ENCODE measurements at places on chromosomes 2 and 18.

GRCh38 chr2:23788100-23788499 is 138.8 kb downstream of the ATAD2B start:
- peak; percentile 60 for DNase-seq

- no peak for DNase-seq
Measured at GRCh38 chr2:44957656-44958327, 16.3 kb downstream of the SIX3 start.

DNA sequence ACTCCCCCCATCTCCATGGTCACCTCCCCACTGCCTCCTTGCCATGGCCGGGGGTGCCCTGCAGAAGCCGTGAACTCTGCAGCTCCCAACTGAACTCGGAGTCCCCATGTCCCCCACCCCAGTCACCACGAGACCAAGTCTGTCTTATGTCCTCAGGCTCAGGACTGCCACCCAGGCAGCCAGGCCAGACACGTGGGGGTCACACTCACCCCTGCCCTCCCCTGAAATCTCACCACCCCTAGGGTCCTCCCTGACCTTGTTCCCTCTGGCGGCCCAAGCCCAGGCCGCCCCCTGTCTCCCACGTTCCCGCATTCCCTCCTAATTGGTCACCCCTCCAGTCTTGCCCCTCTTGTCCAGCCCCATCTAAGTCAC is 11.0 kb downstream of the AQP12A start:
- DNase-seq = no peak

GRCh38 chr2:88211003-88211808 is 41.1 kb downstream of the THNSL2 start:
- no peak for DNase-seq

DNA sequence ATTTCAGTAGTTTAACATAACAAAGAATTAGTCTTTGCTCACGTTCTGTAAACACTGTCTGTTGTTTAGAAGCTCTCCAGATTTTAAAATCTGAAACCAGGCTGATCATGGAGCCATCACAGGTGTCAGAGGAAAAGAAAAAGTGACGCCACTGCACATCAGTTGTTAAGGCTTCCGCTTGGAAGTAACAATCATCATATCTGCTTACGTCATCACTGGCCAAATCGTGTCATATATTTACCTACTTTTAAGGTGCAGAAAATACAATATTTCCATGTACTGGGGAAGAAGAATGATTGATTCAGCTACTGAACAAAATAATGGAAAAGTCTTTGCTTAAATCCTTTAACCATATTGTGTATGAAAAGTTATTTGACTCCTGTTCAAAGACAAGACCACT is 382.6 kb upstream of the MC4R start:
- DNase-seq = no peak

GRCh38 chr18:76252880-76253279 is 242.2 kb downstream of the ZNF516 start:
- no peak for DNase-seq

DNA sequence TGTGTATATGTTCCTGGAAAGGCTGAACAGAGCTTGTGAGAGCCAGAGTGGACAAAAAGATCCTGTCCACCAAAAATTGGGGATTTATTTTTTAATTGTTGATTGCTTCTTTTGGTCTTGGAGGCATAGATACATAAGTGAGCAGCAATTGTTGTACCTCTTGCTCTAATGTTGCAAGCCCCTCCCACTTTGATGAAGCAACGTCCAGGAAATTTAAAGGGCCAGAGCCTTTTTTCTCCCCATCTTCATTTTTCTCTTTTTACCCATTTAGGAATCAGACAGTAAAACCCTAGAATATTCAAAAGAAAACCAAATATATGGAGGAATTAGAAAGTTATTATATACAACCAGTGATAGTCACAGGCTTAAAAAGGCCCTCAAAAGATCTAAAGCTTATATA is 871.8 kb upstream of the NRXN1 start:
- peak; percentile 11 for DNase-seq

DNA sequence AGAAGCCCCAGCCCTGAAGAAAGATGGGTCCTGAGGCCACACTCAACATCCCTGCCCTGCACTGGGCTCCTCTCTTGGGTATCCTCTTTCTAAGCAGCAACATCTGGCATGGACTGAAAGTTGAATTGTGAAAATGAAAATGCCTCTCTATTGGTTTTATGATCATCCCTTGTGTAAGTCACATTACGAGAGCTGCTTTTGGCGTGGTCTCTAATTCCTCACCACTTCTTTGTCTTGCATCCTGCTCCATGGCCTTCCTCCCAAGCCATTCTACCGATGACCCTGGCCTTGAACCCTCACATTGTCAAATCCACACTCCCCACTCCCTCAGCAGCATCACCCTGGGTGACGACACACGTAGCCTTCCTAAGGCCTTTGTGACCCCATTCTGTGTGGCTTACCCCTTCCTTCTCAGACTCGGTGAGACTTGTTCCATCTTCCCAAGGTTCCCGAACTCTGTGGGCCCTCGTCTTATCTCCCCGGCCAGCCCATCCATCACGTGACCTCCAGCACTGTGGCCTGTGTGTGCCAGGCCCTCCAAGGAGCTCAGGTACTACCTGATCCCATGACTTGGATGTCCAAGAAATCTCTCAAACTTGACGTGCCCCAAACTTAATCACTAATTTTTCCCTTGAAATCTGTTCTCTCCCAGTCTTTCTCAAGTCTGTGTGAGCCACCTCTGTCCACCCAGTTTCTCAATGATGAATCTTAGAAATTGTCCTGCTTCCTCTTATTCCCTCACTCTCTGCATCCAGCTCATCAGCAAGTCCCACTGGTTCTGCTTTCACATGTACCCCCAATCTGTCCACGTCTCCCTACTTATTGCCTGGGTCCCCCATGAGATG is 194.7 kb upstream of the HS6ST1 start:
- DNase-seq = no peak

- DNase-seq = peak; percentile 58
Measured at GRCh38 chr2:38465789-38466127, 88.7 kb upstream of the ATL2 start.

- no peak for DNase-seq
Measured at GRCh38 chr2:72109291-72109690, 38.4 kb downstream of the CYP26B1 start.

- DNase-seq = peak; percentile 93
Measured at GRCh38 chr2:176096243-176096985, 3.2 kb upstream of the HOXD12 start.

DNA sequence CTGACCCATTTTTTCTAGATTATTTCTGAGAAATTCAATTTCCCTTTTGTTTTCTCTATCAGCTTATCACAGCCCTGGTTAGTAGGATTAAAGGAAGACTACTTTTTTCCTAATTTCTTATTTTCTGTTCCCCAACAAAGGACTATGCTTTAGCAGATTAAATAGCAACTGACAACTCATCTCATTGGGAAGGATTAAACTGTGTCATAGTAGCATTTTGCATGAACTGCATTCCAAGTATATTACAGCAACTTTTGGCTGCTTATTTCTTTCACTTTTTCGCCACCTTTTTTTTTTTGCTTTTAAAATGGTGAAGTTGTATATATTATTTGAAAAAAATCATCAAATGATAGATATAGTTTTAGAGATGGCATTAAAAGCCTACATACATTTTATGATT is 570.3 kb downstream of the FBXO15 start:
- DNase-seq = peak; percentile 24

GRCh38 chr2:88735133-88735532 is 43.7 kb downstream of the RPIA start:
- DNase-seq = no peak

DNA sequence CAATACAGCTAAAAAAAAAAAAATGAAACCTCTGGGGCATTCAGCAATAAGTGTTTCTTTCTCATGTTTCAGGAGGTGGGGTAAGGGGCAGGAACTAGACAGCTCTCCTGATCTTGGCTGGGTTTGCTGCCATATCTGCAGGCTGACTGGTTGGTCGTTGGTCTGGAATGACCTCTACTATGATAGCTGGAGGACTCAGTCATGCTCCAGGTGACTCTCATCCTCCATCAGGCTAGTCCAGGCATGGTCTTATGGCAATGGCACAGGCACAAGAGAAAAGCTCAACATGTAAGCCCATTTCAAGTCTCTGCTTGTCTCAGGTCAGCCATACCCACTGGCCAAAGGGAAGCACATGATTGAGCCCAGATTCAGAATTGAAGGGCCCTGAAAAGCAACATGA is 9.5 kb upstream of the SLC1A4 start:
- DNase-seq = no peak

GRCh38 chr2:24913911-24914310 is 6.1 kb downstream of the ADCY3 start:
- DNase-seq = no peak

DNA sequence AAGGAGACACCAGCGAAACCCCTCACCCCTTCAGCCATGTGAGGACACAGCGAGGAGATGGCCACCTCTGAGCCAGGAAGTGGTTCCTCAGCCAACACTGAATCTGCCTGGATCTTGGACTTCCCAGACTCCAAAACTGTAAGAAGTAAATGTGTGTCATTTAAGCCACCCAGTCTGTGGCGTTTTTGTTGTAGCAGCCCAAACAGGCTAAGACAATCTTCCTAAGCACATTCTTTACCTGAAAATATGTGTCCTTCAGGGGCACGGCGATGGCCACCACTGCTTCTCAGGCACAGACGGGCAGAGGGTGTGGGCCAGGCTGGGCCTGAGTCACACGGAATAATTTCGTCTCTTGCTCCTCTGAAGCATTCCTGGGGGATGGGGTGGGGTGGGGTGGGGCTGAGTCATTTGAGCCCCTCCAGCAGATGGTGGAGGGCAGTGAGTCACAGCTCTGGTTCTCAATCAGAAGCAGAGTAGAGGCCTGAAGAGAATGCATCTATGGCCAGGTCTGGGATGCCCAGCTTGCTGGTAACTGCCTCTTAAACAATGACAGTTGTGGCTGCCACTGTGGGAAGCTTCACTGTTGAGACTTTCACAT is 142.4 kb downstream of the CAPN13 start:
- DNase-seq = no peak

DNA sequence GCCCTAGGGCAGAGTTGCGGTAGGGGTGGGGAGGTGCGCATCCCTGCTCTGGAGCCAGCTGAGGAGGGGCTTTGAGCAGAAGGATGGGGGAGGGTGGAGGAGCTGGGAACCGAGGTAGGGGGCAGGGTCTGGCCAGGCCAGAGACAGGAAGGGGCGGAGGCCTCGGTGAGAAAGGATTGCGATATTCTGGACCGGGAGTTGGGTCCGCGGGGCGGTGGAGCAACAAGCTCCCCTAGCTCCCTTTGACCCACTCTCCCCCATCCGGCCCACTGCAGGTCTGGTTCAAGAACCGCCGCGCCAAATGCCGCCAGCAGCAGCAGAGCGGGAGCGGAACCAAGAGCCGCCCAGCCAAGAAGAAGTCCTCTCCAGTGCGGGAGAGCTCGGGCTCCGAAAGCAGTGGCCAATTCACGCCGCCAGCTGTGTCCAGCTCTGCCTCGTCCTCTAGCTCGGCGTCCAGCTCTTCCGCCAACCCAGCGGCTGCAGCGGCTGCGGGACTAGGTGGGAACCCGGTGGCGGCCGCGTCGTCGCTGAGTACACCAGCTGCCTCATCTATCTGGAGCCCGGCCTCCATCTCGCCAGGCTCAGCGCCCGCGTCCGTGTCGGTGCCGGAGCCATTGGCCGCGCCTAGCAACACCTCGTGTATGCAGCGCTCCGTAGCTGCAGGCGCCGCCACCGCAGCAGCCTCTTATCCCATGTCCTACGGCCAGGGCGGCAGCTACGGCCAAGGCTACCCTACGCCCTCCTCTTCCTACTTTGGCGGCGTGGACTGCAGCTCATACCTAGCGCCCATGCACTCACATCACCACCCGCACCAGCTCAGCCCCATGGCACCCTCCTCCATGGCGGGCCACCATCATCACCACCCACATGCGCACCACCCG is 4.8 kb downstream of the OTX1 start:
- no peak for DNase-seq

- no peak for DNase-seq
Measured at GRCh38 chr2:232893834-232894233, 23.8 kb downstream of the SNORC start.

- DNase-seq = no peak
Measured at GRCh38 chr2:65316072-65316471, 88.4 kb downstream of the ACTR2 start.

DNA sequence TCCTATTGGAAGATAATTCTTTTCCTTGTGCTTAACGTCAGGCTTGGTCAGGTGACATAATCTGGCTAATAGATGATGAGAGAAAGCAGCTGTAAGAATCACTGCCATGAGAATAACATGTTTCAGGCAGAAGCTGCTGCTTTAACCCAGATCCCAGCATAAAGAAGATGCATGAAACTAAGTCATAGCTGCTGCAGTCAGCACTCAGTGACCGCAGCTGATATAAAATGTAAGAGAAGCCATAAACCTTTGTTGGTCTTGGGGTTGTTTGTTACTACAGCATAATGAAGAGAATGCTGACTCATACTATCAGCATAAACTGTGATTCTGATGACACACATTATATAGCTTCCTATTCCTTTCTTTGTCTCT is 274.3 kb upstream of the TRIB2 start:
- DNase-seq = peak; percentile 43

GRCh38 chr2:150225030-150225429 is 262.4 kb downstream of the RND3 start:
- no peak for DNase-seq

GRCh38 chr2:32617599-32618189 is 10.2 kb upstream of the TTC27 start:
- no peak for DNase-seq

GRCh38 chr2:238425505-238425978 is 1.2 kb upstream of the ASB1 start:
- no peak for DNase-seq

- DNase-seq = no peak
Measured at GRCh38 chr18:3426074-3426473, 23.9 kb upstream of the TGIF1 start.

DNA sequence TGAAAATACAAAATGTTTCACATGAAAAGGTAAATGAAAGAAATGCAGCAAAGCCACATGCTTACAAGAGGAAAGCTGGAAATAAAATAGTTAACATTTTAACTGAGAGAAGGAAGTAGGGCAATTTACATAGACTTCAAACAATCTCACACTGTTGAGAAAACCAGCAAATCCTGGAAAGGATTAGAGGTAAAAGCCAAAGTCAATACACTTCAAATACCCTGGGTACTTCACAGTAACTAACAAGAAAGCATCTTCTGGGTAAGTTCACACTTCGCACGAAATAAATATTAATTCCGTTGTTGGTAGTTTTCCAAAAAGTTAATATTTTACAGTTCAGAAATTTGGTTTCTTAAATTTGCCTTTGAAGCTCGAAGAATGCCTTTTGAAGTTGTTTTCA is 3.5 kb upstream of the ERICH2 start:
- DNase-seq = no peak

GRCh38 chr2:192195548-192196418 is 1.1 kb upstream of the TMEFF2 start:
- DNase-seq = peak; percentile 14

- DNase-seq = no peak
Measured at GRCh38 chr2:143603846-143604565, 474.8 kb downstream of the ARHGAP15 start.
